ENCODE measurements at places on chromosomes 7 and 10.

DNA sequence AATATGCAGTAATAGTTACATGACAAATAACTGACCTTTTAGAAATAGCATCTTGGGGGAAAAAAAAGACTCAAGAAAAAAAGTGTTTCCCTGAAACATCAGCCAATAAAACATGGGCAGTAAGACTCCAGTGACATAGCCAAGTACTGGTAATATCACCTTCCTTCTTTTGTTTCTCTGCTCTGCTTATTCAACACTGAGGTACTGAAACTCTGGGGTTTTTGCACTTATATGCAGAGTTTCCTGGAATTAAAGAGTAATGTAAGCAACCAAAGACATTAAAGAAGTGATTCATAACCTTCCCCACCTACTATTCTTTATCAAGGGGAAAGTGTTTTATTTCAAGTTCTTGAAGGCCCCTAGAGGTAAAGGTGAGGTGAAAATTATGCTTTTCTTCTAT is 414.5 kb downstream of the GRM8 start:
- DNase-seq = no peak

GRCh38 chr10:119140603-119141245 is 24.8 kb downstream of the SFXN4 start:
- no peak for DNase-seq

DNA sequence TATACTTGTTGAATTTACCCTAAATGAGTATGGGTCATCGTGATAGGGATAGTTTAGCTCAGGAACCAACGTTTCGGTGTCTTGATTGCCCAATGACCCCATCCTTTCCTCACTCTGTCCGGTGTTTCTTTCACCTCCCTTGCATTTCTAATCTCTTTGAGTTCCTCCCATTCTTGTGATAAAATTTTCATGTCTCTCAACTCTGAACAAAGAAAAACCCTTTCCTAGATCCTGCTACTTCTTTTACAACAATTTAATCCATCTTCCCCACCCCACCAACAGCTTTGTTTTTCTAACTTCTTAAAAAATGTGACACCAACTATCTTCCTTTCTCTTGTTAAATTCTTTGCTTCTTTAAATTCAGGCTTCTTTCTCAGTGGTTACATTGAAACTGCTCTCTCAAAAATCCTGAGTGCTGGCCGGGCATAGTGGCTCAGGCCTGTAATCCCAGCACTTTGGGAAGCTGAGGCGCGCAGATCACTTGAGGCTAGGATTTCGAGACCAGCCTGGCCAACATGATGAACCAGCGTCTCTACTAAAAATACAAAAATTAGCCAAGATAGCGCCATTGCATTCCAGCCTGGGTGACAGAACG is 130.3 kb upstream of the MINDY3 start:
- DNase-seq = no peak

GRCh38 chr7:69687739-69688433 is 89.6 kb downstream of the AUTS2 start:
- DNase-seq = no peak
